Psoas muscle (tissue), 8 donors: ENCODE measurements at places on chromosomes 5 and 9. TPM values are rescaled to one million over a fixed set of nuclear protein-coding genes. Genes with fewer than 3 reads are reported as not detected.

Gene STOML2
- polyA plus RNA-seq, result 173 TPM

DNA sequence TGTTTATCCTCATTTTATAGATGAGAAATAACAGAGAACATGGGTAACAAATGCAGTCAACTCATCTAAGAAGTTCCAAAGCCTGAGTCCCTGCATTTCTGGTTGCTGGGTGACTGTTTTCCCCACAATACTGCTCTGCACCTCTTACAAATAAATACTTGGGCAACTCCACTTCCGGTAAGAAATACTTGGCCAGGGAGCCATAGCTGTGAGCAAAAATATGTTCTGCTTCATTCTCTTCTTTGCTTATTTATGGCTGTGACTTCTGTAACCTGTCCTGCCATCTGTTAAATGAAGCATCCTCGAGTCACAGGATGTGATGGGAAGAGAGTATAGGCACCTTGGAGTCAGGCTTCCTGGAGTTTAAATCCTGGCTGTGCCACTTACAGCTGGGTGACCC is 49.9 kb downstream of the GDNF start:
- no peaks in the 10 kb centered on the region for H3K27me3 ChIP-seq
- H3K36me3 ChIP-seq, result no peaks in the 10 kb centered on the region
- no peak for DNase-seq
- no peak overlapping the region for H3K27ac ChIP-seq

GRCh38 chr5:88128813-88129212 is 139.8 kb downstream of the TMEM161B start:
- H3K4me3 ChIP-seq, result no peak overlapping the region
- H3K27me3 ChIP-seq, result peaks cover 11% of the 10 kb centered on the region
- DNase-seq, result no peak
- H3K4me1 ChIP-seq, result no peaks in the 10 kb centered on the region

- no peaks in the 10 kb centered on the region for H3K36me3 ChIP-seq
- DNase-seq, result no peak
- no peak overlapping the region for H3K4me3 ChIP-seq
- no peaks in the 10 kb centered on the region for H3K27me3 ChIP-seq
Measured at GRCh38 chr9:130414081-130414731, 30.6 kb upstream of the ASS1 start.

DNA sequence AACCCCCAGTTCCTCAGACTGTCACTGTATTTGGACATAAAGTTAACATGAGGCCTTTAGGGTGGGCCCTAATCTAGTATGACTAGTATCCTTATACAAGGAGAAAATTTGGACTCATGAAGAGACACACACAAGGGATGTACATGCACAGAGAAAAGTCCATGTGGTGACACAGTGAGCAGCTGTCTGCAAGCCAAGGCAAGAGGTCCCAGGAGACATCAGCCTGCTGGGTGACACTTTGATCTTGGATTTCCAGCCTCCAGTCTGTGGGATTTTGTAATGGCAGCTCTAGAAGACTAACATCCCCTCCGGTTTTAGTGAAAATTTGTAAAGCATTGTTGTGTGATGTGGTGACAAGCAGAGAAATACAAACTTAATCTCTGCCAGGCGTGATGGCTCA is 66.1 kb downstream of the RAI14 start:
- no peaks in the 10 kb centered on the region for H3K4me1 ChIP-seq
- H3K36me3 ChIP-seq, result no peaks in the 10 kb centered on the region
- H3K27ac ChIP-seq, result no peak overlapping the region
- no peak overlapping the region for H3K4me3 ChIP-seq

GRCh38 chr5:175133185-175133584 is 310.8 kb downstream of the DRD1 start:
- H3K27me3 ChIP-seq, result no peaks in the 10 kb centered on the region
- no peaks in the 10 kb centered on the region for H3K4me1 ChIP-seq
- no peaks in the 10 kb centered on the region for H3K36me3 ChIP-seq
